ENCODE measurements at places on chromosomes 2 and 18.
A peak's percentile ranks its signal among the peaks of the same experiment; 100 is the strongest.

- DNase-seq = no peak
Measured at GRCh38 chr2:162056796-162057399, 17.1 kb downstream of the DPP4 start.

DNA sequence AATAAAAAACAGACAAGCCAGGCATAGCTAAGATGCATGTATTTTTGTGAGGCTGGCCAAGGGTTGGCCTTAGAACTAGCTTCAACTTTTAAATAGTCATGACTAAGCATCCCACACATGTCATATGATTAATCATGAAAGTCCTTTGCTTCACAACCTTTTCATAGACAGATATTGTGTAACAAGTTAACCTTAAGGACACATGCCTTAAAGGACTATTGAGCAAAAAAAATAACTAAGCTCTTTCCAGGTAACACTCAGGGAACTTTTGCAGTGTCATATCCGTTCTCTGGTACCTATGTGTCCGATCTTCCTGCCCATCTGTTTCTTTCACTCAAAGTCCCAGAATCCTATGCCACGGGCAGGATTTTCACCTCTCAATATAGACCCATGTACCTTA lies 498.4 kb downstream of the STK39 start:
- DNase-seq = no peak

DNA sequence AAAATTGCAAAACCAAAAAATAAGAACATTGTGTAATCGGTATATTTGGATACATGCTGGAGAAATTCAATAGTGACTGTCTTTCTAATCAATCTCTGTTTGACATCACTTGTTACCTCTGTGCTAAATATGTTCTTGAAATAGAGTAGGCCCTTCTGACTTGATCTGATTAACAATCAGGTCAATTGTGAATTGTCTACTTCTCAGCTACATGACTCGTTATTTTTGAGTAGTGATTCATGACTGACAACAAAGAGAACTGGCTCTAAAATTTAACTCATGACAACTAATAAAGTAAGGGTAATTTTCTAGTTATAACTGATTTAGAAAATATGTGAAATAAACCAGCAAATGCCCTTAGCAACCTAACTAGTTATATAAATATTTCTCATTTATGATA lies 312.1 kb downstream of the TMX3 start:
- no peak for DNase-seq

GRCh38 chr2:83055376-83056010 lies 1403.6 kb downstream of the SUCLG1 start:
- DNase-seq = no peak

- no peak for DNase-seq
Measured at GRCh38 chr2:240402566-240403272, 32.7 kb upstream of the GPC1 start.

DNA sequence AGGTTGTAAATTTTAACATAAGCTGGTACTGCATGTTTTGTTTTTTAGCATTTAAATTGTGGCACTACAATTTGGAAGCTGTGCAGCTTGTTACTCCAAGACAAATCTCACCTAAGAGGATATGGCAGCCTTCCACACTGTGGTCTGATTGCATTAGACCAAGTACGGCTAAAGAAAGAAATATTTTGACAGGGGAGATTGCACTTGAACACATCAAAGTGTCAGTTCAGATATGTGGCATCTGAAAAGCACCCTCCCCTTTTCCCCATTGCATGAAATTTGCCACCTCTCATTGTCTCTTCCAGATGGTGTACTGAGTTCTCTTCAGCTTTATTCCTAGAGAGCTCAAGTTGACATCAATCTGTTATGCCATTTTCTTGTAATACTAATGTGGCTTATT lies 295.9 kb downstream of the ERBB4 start:
- DNase-seq = no peak

DNA sequence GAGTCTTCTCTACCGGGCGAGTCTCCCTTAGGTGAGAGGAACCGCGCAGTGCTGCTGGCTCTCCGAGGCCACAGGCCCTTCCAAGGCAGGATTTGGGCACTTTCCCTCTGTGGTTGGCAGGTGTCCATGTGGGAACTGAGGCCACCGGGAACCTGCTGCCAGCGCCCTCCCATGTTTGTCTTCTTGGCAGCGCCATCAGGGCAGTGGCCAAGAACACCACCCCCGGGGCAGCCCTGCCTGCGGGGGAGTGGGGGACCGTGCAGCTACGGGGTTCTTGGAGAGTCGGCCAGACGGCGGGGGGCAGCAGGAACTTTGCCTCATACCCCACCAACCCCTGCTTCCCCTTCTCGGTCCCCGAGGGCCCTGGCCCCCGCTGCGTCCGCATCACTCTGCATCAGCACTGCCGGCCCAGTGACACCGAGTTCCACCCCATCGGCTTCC lies 10.0 kb downstream of the CAPN10 start:
- no peak for DNase-seq

DNA sequence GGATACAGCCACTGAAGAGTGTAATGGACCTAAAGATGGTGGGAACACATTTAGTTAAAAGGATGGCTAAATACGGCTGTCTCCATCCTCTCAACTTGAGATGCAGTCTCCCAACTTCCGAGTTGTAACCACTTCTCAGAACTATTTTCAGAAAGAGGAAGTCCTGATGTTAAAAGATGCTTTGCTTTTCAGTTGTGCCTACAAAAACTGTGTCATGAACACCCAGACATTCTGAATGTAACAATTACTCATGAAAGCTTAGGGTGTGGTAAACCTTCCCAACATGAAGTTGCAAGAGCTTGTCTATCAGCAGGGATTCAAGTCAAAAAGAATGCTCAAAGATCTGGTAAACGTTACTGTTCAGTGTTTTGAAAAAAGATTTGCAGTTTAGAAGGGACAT lies 147.9 kb downstream of the DOCK10 start:
- DNase-seq = peak; percentile 24

DNA sequence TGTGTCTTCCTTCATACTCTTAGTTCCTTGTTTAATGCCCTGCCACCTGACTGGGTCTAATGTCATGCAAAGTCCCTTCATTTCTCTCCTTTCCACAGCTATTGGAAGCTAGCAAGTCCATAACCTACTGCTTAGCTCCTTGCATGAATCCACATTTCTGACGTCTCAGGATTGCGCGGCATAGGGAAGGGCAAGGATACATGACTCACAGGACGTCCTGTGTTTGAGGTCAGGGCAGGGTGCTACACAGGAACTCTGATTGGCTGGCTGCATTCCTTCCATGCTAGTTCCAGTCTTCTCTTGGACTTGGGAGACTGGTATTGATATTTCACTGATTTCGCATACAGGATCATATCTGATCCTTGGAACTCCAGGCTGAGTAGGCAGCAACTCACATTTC lies 137.9 kb downstream of the CDH2 start:
- DNase-seq = no peak

DNA sequence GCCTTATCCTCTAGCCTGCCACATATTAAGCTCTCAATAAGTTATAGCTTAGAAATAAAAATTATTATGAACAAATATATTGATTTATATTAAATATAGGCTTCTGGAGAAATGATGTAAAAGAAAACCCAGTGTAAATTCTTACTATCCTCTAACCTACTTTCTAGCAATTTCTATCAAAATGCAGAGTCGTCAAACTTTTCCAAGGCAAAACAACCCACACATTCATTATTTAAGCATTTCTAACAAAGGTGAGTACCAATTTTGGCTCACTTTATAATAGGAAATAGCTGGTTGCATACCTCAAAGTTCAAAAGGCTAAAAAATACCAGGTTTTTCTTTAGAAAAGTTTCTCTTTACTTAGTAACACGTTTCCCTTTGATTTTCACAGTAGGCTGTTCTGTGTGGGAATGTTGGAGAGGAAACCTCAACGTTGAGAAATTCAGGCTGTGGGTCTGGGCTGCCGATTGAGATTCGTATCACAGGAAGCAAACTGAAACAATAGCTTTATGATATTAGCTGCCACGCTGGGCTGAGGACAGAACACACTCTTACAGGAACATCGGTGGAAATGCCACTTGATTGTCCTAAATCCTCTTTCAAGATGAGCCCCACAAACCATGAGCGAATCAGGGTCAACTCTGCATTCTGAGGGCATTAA lies 53.0 kb downstream of the EPAS1 start:
- peak; percentile 19 for DNase-seq

DNA sequence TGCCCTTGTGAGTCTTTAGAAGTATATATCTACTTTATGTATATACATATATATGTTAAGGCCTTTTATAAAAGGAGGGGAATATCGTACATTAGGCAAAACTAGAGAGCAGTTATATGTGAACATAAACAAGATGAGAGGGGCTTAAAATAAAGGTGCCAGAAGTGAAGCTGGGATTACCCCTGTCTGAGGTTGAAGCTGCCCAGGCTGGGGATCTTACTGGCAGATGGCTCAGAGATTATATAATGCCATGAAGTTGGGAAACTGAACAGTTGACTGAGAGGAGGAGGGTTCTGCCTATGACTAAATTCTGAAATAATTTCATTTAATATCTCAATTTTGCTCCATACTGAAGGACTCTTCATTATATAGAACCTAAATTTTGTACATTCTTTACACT lies 6.0 kb downstream of the PNO1 start:
- DNase-seq = no peak

- DNase-seq = no peak
Measured at GRCh38 chr2:201661366-201661765, 18.1 kb upstream of the TMEM237 start.

- no peak for DNase-seq
Measured at GRCh38 chr2:18664421-18664820, 75.1 kb upstream of the NT5C1B start.

DNA sequence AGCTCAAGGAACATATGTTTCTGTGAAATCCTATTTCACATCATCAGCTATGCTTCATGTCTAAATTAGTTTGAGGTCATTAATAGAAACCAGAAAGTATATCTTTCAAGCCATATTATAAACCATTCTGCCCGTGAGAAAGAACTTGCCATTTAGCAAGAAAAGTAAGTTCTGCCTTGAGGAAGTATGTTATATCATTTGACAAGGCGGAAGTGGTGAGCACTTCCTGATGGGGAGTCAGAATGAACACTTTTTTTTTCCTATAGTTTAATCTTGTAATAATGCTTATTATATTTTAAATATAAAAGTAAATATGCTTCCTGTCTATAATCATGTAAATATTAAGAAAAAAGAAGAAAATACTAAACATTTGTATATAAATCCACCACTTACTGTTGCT lies 39.3 kb upstream of the NRXN1 start:
- DNase-seq = no peak

- no peak for DNase-seq
Measured at GRCh38 chr2:240134956-240135520, 1.1 kb downstream of the COPS9 start.

- no peak for DNase-seq
Measured at GRCh38 chr18:40949114-40949950, 1005.7 kb upstream of the PIK3C3 start.
